Aortic smooth muscle cell (primary cell): ENCODE measurements at places on chromosomes 5 and 9. TPM values are rescaled to one million over a fixed set of nuclear protein-coding genes. Genes with fewer than 3 reads are reported as not detected.

The GABRB2 gene
- total RNA-seq: under 0.01 TPM in 1 of 2 replicates, not detected in the other

The PLK2 gene
- 96.7 and 339 TPM in 2 replicates for total RNA-seq

The TMED9 gene
- 178 and 212 TPM in 2 replicates for total RNA-seq

The SV2C gene
- under 0.01 TPM in 1 of 2 replicates, not detected in the other for total RNA-seq
